ENCODE measurements at places on chromosomes 1 and 21.
A peak's percentile ranks its signal among the peaks of the same experiment; 100 is the strongest.

GRCh38 chr1:31669786-31670592 lies 25.3 kb upstream of the PEF1 start:
- DNase-seq, result no peak

DNA sequence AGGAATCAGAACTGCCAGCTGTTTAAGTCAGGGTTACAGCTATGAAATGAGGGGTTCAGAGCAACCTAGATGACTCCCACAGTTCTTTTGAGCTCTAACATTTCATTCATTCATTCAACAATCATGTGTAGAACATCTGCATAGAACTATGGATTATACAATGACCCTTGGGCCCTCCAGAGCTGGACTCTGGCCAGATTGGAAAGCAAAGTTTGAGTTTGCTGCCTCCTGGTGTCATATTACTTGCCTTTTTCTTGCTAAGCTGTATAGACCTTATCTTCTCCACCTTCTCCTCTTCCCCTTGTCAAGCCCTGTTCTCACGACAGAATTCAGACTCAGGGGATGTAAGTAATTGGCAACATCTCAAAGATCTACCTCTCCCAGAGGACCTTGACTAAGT lies 4.0 kb downstream of the CASQ2 start:
- no peak for DNase-seq

- no peak for DNase-seq
These were observed 29.9 kb upstream of the EDN2 start for GRCh38 chr1:41514381-41514780.

- no peak for DNase-seq
These were observed 447.8 kb downstream of the PTPRU start for GRCh38 chr1:29684141-29684540.

DNA sequence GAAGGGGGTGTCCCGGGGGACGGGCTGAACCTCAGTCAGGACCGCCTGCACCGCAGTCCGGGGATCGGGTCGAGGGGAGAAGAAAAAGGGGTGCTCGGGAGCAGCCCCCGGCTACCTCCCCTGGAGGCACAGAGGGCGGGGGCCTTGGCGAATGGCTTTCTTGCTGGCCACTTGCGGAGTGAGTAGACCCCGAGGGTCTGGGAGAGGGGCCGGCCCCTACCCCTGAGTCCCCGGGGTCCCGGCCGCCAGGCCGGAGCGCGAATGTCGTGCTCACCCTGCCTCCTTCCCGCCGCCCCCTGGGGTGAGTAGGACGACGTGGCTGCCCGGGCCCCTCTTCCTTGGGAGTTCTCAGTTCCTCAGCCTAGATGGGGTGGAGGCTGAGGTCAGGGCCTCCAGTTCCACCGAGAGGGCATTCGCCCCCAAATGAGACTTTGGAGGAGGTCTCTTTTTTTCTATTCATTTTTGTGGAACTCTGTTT lies 113.0 kb downstream of the OSBPL9 start:
- DNase-seq, result no peak

DNA sequence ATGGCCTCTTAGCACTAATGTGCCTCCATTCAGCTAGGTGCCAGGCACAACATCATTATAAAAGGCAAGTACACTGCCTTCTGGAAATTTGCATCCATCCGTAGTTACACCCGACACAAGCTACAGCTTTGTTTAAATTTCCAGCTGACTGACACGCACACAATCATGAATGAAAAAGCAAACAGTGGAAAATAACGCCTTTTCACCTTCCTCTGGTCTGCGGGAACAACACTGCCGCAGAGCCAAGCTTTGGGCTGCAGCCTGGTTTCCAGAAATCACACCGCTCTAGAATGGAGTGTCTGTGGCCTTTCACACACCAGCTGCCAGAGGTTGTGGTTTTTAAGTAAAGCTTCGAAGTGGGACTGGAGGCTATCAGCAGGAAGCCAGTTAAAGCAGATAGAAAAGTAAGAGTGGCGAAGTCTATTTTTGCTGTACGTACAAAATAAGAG lies 142.8 kb upstream of the COA6 start:
- peak; percentile 43 for DNase-seq

DNA sequence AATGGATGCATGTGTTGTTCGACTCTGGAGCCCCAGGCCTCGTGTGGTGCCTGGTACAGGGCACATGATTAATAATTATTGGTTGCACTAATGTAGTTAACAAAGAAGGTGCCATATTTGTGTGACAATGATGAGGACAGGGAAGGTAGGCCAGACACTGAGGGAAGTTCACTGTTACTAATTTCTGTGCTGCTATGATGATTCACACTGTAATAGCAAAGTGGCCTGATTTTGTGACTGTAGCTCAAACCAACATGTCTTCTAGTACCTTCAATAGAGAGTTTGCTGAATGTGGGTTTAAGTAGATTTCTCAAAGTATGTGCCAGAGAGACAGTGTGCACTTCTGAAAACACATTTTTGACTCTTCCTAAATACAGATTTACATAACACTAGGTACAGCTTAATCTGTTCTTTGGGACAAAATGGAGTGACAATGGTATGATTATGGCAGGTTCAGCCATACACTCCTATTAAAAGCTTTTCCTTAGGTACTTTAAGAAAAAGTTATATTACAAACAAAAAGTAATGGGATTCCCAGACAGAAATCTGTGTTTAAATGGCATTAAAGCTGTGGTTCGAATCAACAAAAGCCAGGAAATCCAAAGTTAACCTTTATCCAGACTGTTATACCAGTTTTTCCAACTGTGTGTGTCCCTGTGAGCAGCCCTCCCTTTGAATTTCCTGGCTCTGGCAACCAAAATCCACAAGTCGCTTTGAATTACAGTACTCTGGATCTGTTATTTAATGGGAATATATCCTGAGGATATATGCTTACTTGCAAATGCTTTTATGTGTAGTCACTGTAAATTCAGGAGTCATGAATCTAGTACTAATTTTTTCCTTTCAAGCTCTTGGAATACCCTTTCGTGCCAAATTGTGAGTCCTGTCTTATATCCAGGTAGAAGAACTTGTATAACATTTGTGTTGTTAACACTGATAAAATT lies 277.1 kb upstream of the SGIP1 start:
- DNase-seq, result no peak

DNA sequence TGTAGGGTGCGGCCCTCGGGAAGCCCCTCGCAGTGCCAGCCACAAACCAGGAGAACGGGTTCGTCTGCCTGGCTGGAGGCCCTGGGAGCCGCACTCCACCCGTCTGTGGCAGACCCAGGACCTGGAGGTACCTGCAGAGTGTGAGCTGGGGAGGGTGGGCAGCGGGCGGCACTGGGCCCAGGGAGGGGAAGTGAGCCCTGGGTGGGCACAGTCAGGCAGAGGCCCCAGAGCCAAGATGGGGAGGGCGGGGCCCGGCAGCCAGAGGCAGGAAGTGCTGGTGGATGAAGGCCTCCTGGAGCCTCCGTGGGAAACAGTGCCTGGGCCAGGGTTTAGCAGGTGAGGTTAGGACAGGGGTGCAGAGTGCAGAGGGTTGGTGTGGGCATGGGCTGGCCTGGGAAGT lies 4.0 kb upstream of the PEX10 start:
- no peak for DNase-seq

GRCh38 chr1:116259663-116260062 lies 113.4 kb upstream of the ATP1A1 start:
- no peak for DNase-seq

DNA sequence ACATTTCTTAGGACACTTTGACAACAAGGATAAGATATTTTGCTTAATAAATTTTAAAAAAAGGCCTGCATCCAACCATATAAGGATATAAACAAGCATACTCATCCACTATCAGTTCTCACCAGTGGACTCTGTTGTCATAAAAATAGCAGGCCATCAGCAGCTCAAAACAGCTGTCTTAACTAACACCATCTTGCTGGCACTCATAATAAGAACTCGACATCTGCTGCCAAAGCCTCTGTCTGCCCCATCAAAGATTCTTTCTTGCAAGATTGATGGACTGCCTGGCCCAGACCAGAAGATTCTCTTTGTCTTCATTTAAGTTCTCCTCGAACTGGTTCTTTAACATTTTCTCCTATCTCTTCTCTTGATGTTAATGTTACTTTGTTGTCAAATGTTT lies 10.1 kb downstream of the JMJD4 start:
- no peak for DNase-seq

DNA sequence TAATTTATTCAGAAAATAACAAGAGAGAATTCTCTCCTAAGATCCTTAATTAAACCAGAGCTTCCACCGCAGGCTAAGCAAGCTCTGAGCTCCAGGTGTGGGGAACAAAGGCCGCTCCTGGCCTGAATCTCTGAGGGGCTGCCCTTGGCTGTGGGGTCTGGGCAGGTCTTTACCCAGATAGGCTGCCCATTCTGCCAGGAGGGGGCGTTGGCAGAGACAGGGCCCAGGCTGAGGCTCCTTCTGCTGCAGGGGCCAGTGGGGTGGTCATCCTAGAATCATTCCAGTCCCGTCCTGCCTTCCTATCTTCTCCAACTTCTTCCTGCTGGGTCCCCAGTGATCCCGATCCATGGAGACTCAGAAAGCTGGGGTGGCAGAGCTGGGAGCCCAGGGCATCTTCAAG lies 82.9 kb upstream of the POU3F1 start:
- DNase-seq, result no peak

DNA sequence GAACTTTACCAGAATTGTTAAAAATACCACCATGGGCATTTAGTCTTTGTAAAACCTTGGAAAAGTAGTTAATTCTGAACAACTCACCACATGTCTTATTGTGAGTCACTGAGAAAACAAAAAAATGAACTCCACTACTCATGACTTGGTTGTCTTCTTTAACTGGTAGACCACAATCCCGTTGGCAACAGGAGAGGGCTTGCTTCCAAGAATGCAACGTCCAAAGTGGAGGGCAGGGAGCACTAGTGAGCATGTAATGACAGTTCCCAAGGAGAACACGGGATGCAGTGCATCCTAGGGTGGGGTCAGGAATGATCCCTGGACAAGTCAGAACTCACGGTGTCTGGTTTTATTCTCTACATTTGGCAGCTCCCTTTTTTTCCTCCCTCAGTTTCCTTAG lies 15.2 kb upstream of the HMCN1 start:
- DNase-seq, result no peak

GRCh38 chr1:7379441-7379971 lies 391.6 kb upstream of the VAMP3 start:
- DNase-seq, result no peak

GRCh38 chr1:157155658-157156057 lies 17.5 kb upstream of the ETV3 start:
- no peak for DNase-seq

GRCh38 chr1:226882187-226882586 lies 11.8 kb downstream of the PSEN2 start:
- DNase-seq, result no peak

- no peak for DNase-seq
These were observed 14.4 kb upstream of the ZFP69B start for GRCh38 chr1:40435876-40436275.

- no peak for DNase-seq
These were observed 182.8 kb downstream of the NRIP1 start for GRCh38 chr21:14881863-14882499.

DNA sequence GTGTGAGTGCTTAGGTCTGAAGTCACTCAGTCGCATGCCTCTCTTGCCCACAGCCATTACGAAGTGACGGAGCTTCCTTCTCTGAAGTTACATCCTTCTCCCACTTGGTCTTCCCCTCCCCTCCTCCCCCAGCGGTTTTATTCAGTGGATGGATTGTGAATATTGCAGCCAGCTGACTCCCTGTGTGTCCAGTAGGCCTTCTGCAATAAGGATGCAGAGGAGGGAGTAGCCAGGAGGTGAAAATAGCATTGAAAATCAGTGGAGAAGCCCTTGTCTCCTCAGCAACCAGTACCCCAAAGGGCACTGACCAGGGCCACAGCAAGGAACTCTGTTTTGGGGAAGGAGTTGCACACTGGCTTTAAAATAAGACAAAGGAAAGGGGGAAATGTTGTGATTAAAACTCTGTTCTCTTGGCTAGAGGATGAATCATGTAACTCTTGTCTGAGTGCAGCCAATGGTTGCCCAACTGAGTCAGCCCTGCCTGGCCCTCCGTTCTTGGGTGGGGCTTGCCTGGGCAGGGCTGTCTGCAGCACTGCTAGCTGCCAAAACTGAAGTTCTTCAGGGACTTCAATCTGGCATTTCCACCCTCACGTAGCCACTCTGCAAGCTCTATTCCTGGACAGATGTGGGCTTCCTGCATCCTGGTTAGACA lies 4.3 kb downstream of the S100A10 start:
- no peak for DNase-seq

- DNase-seq, result no peak
These were observed 27.2 kb upstream of the LRRC8C start for GRCh38 chr1:89605692-89606091.

DNA sequence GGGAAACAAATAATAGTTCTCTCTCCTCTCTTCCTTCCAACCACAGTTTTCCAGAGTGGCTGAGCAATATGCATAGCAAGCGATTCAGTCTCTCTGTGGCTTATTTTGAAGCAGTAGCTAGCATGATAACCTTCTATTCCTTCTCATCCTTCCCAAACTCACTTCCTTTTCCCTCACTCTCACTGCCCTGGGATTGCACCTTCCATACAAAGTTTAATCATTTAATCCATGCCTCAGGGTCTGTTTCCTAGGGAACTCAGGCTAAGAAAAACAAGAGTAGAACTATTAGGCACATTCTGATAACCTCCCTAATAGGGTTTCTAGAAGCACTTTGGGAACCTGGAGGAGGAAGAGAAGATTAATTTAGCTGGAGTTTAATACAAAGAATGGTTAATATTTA lies 97.7 kb upstream of the S1PR1 start:
- no peak for DNase-seq

All from GM13976 (cell line).